ENCODE measurements at places on chromosomes 2 and 18.

DNA sequence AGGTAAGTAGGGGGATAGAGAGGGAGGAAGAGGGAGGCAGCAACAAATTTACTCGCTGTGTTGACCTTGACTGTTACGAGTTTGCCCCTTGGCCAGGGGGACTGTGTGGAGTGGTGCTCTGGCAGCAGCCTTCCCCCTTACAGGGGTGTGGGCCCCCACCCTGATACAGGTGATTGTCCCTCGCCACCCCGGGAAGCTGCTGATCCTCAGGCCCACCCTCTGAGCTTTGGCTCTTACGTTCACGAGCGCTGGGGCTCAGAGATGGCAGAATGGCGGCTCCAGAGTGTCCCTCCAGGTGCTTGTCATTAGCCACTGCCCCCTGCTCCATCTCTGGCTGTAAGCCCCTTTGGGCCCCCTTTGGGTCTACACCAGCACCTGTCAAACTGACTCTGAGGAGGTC, 88.6 kb downstream of the GLI2 start:
- no peak for DNase-seq

- no peak for DNase-seq
Observed at GRCh38 chr18:3720159-3720558, 270.2 kb downstream of the TGIF1 start.

DNA sequence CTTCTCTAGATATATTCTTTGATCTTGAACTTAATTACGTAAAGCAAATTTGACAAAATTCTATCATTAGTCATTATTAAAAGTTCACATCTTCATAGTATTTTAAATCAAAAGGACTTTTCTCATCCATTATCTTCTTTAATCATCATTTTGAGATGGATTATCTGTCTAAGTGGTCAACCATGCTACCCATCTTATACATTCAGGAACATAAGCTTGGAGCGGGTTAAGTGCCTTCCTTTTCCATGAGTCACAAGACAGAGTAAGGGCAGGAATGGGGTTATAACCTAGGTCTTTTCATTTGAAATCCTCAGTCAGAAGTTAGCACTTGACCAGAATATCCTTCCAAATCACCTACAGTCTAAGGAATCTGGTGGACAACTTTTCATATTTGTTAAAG, 297.1 kb downstream of the TCF4 start:
- no peak for DNase-seq

- DNase-seq = no peak
Observed at GRCh38 chr18:8046441-8046840, 479.3 kb downstream of the PTPRM start.

DNA sequence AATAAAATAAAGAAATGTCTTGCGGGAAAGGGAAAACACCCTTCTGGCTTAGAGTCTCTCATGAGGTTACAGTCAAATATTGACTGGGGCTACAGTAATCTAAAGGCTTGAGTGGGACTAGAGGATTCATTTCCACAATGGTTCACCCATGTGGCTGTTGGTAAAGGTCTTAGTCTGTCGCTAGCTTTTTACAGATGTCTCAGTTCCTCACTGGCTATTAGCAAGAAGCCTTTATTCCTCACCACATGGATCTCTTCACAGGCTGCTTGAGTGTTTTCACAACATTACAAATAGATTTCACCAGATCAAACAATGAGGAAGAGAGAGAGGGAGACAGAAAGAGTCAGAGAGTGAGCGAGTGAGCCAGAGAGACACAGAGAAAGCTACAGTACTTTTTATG, 8.3 kb upstream of the ZC3H15 start:
- no peak for DNase-seq

GRCh38 chr18:55239740-55240139, 280.5 kb upstream of the CCDC68 start:
- no peak for DNase-seq

DNA sequence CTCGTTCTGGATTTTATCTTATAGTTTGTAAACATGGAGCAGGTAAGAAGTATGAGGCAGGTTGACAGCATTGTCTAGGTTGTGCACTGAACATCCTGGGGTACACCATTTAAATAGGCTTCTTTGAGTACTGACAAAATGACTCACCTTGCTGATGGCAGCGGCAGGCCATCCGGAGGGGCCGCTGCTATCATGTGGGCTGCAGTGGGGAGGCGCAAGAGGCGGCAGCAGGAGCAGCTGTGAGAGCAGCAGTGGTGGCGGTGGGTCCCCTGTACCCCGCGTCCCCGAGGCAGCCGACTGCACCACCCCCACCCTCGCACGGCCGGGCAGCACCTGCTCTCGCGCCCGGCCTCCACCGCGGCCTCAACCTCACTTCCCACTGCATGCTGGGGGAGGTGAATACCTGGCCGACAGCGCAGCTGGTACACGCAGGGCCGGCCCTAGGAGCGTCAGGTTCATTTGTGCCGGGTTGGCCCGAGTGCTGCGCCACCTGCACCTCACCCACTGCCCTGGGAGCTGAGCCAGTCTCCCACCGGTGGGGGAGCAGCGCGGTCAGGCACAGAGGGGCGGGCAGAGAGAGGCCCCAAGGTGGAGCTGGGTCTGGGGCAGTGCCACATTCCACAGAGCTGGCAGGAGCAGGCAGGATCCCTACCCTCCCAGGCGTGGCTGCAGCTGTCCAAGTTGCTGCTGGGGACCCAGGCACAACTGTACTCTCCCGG, 154.5 kb upstream of the RBMS1 start:
- no peak for DNase-seq

- DNase-seq = no peak
Observed at GRCh38 chr2:128520791-128521190, 202.1 kb upstream of the HS6ST1 start.
